ENCODE measurements at places on chromosomes 1 and 21.

DNA sequence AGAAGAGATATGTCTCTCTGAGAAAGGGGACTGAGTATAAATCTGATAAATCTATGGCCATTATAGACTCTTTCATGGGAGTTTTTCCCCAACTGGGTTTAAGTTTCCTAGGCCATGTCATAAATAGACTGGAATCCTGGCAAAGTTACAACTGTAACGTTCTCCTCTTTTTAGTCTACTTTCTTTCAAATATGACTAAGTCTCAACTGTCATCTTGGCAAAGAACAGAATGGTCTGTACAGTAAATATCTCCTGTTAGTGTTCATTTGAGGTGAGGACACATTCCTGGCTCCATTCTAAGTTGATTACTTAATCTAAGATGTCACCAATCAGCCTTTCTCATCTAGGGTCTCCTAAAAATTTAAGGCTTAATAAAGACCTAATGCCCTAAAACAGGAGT is 300.5 kb downstream of the BRINP2 start:
- DNase-seq = no peak

DNA sequence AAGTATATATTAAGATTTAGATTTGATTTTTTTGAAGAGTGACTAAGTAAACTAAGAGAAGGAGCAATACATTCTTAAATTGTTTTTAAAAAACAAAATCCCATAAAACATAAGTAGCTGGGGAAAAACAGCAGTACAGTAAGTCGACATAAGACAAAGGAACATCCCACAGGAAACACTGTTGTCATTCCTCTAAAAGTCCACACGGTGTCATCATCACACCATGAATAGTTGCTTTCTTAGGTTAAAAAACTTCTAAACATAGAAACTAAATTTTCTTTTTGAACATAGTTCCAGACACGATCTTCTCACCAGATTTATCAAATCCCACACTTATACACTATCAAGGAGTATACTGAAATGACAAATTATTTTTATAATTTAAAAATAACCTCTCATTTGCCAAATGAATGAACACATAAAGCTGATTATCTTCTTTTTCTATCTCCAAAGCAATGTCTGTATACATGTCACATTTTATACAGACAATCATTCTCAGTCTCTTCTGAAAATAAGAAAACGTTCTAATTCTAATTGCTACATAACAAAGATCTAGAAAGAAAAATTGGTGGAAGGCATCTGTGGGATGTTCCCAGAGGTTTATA is 15.8 kb downstream of the ODF2L start:
- DNase-seq = no peak

GRCh38 chr1:21293537-21294265 is 3.4 kb upstream of the ECE1 start:
- peak; percentile 32 for DNase-seq

DNA sequence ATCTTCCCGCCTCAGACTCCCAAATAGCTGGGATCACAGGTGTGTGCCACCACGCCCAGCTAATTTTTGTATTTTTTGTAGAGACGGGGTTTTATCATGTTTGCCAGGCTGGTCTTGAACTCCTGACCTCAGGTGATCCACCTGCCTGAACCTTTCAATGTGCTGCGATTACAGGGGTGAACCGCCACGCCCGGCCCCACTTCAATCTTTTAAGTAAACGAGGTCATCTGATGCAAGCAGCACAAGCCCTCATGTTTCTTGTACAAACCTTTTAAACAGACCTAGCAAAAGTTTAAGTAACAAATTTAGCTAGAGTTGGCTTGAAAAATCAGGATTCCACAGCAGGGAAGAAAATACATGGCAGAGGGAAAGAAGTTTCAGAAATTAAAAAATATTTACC is 21.2 kb upstream of the USP1 start:
- DNase-seq = no peak

GRCh38 chr1:63023171-63023570 is 239.2 kb downstream of the ATG4C start:
- DNase-seq = no peak

- no peak for DNase-seq
Observed at GRCh38 chr1:177934927-177935326, 34.9 kb downstream of the SEC16B start.

DNA sequence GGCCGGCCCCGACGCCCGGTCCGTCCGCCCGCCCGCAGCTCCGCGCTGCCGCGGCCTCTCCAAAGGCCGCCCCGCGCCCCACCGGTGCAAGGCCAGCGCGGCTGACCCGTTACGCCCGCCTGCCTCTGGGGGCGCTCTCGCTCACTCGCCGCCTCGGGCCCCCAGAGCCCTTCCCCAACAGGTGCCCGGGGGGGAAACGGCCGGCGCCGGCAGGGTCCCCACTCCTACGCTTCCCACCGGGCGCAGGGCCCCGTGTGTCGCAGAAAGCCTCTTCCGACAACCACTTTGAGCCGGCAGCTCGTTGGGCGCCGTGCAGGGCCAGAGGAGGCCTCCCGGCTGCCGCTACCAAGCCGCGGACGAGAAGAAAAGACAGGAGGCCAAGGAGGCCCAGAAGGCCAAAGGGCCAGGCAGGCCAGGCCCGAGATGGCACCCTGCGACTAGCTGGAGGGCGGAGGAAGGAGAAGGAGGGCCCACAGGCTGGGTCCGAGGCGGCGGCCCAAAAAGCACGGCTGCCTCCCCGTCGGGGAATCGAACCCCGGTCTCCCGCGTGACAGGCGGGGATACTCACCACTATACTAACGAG is 64.9 kb upstream of the FCGR2A start:
- DNase-seq = no peak

DNA sequence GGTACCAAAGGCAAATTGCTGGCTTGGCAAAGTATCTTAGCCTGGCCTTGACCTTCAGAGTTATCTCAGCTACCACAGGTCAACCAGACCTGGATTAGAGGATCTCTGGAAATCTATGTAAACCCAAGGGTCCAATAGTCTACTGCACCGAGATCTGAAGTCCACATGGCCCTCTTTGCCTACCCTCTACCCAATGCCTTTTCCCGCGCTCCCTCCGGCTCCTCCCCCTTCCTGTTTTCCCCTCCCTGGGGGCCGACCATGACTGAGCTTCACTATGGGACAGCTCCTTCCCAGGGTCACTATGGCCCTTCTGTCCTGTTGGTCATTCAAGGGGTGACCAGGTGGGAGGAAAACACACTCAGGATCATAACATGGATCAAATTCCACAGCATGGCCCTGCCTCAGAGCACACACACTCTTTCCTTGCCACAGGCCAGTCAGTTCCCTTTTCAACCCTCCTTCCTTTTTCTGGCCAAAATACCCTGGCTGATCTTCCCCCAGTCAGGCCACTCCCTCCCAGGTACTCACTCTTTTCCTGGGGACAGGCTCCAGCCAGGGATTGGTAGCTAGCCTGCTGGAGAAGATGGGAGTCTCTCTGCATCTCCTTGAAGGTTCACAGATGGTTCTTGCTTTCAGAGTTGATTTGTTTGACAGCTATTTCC is 19.1 kb upstream of the TMEM183A start:
- no peak for DNase-seq

GRCh38 chr1:25031966-25032667 is 102.0 kb upstream of the RUNX3 start:
- DNase-seq = peak; percentile 49

DNA sequence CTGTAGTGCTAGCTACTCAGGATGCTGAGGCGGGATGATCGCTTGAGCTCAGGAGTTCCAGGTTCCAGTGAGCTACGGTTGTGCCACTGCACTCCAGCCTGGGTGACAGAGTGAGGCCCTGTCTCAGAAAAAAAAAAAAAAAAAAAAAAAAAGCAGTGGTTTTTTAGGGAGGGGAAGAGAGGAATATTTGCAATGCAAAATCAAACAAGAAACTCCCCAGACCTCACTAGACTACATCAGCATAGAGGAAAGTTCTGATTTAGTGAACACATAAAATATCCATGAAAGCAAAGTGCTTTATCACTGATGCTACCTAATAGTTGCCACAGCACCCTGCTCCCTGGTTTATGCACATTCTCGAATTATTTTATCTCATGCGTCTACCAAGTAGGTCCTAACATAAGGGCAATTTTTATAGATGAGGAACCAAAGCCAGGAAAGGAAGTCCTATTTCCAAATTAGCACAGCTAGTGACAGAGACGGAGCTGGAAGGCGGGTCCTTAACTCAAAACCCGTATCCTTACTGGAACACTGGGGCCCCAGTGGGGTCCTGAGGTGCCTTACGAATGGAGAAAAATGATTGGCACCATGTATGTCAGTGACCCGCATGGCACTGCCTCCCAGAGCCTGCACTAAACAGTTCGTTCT is 50.7 kb upstream of the GPR157 start:
- DNase-seq = no peak

GRCh38 chr1:85799737-85800136 is 91.5 kb upstream of the ZNHIT6 start:
- no peak for DNase-seq
